ENCODE measurements at places on chromosomes 2 and 18.

DNA sequence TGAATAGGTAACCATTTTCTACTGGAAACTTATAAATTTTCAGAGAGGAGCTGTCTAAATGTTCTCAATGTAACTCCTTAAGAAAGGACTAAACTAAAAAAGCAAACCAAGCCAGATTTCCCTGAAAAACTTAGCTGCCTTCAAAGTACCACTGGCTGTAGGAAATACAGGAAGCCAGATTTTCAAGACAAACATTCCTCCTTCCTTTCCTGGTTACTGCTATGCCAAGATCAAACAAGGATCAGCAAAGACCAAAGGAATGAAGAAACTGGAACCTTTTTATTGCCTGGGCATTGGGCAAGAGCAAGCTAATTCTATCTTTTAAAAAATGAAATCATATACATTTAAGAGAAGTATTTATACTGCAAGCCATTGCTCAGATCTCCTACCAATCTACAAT, 212.7 kb downstream of the DYM start:
- DNase-seq: no peak

DNA sequence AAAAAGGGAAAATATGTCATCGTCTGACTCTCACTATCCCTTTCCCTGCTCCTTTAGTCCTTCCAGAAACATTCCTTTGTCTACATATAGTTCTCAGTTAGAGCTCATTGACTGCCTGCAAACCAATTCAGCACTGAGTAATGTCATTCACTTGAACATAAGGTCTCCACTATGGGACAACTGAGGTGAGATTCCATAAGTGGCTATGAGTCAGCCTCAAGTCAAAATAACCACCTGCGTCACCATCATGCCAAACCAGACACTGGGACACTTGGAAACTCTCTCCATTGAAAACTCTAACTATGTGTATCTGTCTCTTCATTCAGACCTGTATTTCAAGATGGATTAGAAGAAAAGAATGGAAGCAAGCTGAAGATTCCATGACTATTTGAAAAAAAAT, 878.0 kb upstream of the PIK3C3 start:
- DNase-seq: no peak

DNA sequence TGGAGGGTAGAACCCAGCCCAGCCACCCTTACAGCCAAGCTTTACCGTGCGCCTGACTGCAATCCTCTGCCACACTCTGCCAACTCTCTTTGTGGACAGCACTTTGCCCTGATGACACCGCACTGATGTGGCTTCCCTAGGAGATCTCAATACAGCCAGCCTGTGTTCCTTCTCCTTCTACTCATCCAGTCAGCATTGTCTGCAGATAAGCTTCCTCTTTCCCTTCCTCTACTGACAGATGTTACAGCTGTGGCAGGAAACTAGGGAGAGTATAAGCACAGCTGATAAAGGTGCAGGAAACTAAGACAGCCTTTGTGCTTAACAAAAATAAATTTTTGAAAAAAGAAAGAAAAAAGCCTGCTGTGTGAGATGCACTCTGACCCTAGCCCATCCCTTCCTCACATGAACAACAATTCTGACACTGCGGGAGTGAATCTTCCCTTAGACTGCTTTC, 25.0 kb downstream of the CEP68 start:
- DNase-seq: no peak

DNA sequence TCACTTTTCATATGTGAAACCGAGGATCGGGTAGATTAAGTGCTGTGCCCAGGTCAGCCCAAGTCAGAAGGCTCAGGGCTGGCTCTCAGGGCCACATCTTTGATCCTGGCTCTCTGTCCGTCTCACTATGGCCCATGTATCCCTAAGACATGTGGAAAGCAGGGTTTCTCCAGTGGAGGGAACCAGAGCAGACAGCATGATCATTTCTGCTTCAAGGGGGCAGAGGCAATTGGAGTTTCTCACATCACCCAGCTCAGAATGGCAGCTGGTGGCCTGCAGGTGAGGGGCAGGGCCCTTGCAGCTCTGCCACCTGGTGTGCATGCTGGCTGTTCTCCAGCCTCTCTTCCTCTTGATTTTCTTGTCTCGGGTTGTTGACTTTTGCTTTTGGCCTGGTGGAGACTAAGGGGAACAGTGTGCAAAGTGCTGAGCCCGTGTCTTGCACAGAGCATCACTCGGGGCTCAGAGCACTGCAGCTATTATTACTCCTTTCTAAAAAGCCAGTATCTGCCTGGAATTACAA, 27.0 kb downstream of the LDLRAD4 start:
- DNase-seq: no peak

- no peak for DNase-seq
These were observed 377.0 kb downstream of the DCC start for GRCh38 chr18:52716973-52717372.

Measured in activated CD8-positive, alpha-beta memory T cell treated with anti-CD3 and anti-CD28 coated beads for 1 hour (primary cell).